ENCODE measurements at places on chromosomes 3 and 15.

GRCh38 chr3:79497447-79498111 lies 270.2 kb downstream of the ROBO1 start:
- DNase-seq, result peak; percentile 17

- no peak for DNase-seq
Observed at GRCh38 chr3:67018105-67018788, 20.1 kb downstream of the KBTBD8 start.

GRCh38 chr3:69137005-69137404 lies 14.6 kb upstream of the LMOD3 start:
- no peak for DNase-seq

- DNase-seq, result no peak
Observed at GRCh38 chr3:86991840-86992435, 989 bp upstream of the VGLL3 start.

DNA sequence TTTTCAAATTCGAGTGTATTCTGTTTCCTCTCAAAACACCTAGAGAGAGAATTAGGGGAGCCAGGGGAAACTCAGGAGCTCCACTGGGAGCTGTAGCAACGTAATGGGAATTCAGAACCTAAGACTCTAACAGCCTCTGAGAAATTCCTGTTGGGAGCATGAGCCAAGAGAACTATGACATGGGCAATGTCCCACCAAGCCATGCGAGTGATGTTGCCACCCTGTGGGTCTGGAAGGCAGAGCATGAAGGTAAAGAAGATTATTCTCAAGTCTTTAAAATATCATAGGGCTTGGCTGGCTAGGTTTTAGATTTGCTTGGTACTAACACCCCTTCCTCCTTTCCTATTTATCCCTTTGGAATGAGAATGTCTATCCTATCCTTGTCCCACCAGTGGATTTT lies 392.6 kb upstream of the ADAMTS9 start:
- DNase-seq, result no peak

GRCh38 chr3:117104381-117104780 lies 394.8 kb downstream of the TUSC7 start:
- no peak for DNase-seq
